Upper lobe of left lung (tissue), 6 donors: ENCODE measurements at places on chromosomes 7 and 10. TPM values are rescaled to one million over a fixed set of nuclear protein-coding genes. Genes with fewer than 3 reads are reported as not detected.
A peak's percentile ranks its signal among the peaks of the same experiment; 100 is the strongest.

The MEOX2 gene
- total RNA-seq = 2.9 TPM

The LIPJ gene
- total RNA-seq = 0.49 TPM

The TEX36 gene
- not detected for total RNA-seq

The PTPN20 gene
- 19.0 TPM for total RNA-seq

The SEPTIN7 gene
- total RNA-seq = 215 TPM

The TLX1 gene
- total RNA-seq = not detected

The FAM25A gene
- total RNA-seq = not detected

- no peak overlapping the region for H3K27ac ChIP-seq
- DNase-seq = no peak
- H3K27me3 ChIP-seq = no peaks in the 10 kb centered on the region
- no peaks in the 10 kb centered on the region for H3K36me3 ChIP-seq
These were observed 110.3 kb downstream of the MBL2 start for GRCh38 chr10:52662256-52662655.

- no peak overlapping the region for H3K27ac ChIP-seq
- H3K27me3 ChIP-seq = no peaks in the 10 kb centered on the region
- no peak overlapping the region for H3K4me3 ChIP-seq
- DNase-seq = no peak
- H3K36me3 ChIP-seq = no peaks in the 10 kb centered on the region
- no peaks in the 10 kb centered on the region for H3K4me1 ChIP-seq
These were observed 195.6 kb downstream of the SKAP2 start for GRCh38 chr7:26668821-26669220.

GRCh38 chr10:14570800-14571199, 203.9 kb downstream of the FAM107B start:
- DNase-seq = no peak
- H3K4me1 ChIP-seq = peaks cover 14% of the 10 kb centered on the region
- peak overlapping the region; percentile 79 for H3K27ac ChIP-seq
- peaks cover 5% of the 10 kb centered on the region for H3K36me3 ChIP-seq
- no peak overlapping the region for H3K4me3 ChIP-seq

DNA sequence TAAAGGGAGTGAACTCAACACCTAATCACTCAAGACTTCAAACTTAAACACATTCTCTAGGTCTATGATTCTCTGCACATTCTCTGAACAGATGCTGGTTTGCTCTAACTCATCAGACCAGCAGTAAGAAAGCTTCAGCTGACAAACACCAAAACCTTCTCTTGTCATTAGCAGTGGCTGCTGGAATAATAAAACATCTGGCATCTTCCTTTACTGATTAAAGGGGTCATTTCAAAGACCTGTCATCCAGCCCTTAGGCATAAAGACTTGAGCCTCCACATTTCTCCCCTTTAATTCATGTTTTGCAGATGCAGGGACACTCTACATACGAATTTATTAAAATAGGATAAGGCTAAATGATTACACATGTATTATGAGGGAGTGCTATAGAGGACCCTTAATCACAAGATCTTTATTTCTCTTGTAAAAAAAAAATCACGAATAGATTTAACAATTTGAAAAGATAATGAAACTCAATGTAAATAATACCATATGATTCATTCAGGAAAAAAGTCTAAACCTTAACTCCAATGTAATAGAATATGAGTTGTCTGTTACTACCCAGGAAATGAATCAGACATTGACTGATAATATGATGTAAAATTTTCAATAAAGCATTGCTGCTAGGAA, 152.4 kb upstream of the GNAI1 start:
- H3K4me1 ChIP-seq = no peaks in the 10 kb centered on the region
- no peaks in the 10 kb centered on the region for H3K27me3 ChIP-seq
- H3K36me3 ChIP-seq = no peaks in the 10 kb centered on the region
- H3K4me3 ChIP-seq = no peak overlapping the region
- no peak for DNase-seq
- H3K27ac ChIP-seq = no peak overlapping the region

- H3K4me3 ChIP-seq = no peak overlapping the region
- no peaks in the 10 kb centered on the region for H3K27me3 ChIP-seq
These were observed 93.9 kb downstream of the CCDC3 start for GRCh38 chr10:12907656-12908055.

GRCh38 chr7:110358028-110358427, 732.9 kb upstream of the LRRN3 start:
- no peaks in the 10 kb centered on the region for H3K4me1 ChIP-seq
- H3K27me3 ChIP-seq = no peaks in the 10 kb centered on the region
- H3K36me3 ChIP-seq = no peaks in the 10 kb centered on the region
- no peak overlapping the region for H3K27ac ChIP-seq

DNA sequence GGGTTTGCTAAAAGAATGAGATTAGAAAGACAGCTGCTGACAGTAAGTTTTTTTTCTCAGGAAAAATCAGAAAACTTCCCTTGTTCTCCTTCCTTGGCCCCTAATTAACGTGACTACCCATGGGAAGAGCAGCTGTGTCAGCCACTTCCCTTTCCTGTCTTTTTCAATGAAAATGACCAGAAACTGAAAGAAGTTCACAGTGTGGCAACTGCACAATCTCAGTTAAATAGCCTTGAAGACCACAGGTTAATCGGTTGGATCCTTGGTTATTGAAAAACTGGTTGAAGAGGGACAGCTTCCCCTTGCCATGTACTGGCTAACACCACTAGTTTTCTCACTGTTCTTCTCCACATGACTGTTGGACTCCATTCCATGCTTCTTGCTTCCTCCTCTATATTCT, 148.8 kb upstream of the AGR3 start:
- H3K27me3 ChIP-seq = no peaks in the 10 kb centered on the region
- H3K4me1 ChIP-seq = peaks cover 4% of the 10 kb centered on the region
- DNase-seq = no peak
- H3K27ac ChIP-seq = no peak overlapping the region

- H3K27ac ChIP-seq = no peak overlapping the region
- no peaks in the 10 kb centered on the region for H3K27me3 ChIP-seq
- peaks cover under 1% of the 10 kb centered on the region for H3K4me1 ChIP-seq
- DNase-seq = no peak
- no peak overlapping the region for H3K4me3 ChIP-seq
- no peaks in the 10 kb centered on the region for H3K36me3 ChIP-seq
These were observed 103.7 kb upstream of the HABP2 start for GRCh38 chr10:113449006-113449695.

DNA sequence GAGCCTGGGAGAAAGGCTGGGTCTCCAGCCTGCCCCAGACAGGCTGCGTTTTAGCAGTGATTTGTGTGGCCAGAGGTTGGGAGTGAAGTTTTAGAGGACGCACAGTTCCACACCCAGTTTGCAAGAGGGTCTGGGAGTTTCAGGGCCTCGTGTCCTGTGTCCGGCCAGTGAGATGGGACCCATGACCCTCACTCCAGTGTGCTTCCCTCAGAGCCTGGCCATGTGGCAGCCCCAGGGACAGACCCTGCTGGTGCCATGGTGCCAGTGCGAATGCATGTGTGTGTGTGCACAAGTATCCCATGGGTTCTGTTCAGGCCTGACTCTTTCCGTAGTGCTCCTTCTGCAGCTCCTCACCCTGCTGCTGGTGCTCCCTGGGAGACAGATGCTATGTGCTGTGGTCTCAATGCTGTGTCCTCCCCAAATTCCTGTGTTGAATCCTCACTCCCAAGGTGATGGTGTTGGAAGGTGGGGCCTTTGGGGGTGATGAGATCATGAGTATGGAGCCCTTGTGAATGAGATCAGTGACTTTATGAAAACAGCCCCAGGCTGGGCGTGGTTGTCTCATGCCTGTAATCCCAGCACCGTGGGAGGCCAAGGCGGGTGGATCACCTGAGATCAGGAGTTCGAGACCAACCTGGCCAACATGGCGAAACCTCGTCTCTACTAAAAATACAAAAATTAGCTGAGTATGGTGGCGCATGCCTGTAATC, 16.5 kb downstream of the ECHDC3 start:
- peaks cover 15% of the 10 kb centered on the region for H3K4me1 ChIP-seq
- no peak overlapping the region for H3K4me3 ChIP-seq
- no peaks in the 10 kb centered on the region for H3K27me3 ChIP-seq
- H3K27ac ChIP-seq = no peak overlapping the region

- no peak overlapping the region for H3K4me3 ChIP-seq
- H3K27ac ChIP-seq = no peak overlapping the region
- H3K4me1 ChIP-seq = peaks cover 7% of the 10 kb centered on the region
- H3K27me3 ChIP-seq = no peaks in the 10 kb centered on the region
- H3K36me3 ChIP-seq = peaks cover 46% of the 10 kb centered on the region
These were observed 13.6 kb downstream of the PDK4 start for GRCh38 chr7:95582578-95583293.

DNA sequence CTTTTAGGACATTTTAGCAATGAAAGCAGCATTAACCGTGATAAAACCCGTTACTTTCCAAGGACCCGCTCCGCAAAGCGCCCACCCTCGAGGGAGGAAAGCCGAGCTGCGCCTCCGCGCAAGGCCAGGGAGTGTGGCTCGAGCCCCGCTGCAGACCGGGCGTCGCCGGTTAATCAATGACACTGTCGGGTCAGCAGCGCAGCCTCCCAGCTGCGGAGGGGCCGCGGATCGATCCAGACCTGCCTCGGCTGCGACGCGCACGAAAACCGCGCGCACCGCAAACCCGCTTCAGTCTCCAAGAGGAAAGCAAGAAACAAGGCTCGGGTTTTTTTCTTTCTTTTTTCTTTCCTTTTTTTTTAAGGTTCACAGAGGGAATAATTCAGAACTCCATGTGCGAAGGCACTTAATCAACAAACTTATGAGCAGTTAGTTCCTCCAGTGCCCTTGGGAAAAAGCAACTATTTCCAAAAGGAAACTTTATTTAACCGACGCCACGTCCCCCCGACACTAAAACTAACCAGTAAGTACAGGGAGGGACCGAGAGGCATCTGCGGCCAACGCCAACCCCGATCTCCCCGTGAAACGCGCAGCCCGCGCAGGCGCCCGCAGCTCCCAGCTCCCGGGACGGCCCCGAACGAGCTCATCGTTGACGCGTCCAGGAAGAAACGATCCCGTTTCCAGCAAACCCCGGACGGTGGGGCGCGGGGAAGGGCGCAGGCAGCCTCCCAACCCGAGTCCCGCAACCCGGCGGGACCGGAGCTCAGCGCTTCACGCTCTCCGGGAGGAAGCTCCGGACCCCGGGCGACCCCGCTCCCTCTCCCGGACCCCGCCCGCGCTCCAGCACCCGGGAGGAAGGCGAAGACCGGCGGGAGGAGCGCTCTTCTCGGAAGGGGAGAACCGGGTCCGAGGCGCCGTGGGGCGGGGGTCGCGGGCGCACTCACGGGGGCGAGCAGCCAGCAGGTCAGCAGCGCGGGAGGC, 598 bp downstream of the VIPR2 start:
- no peaks in the 10 kb centered on the region for H3K27me3 ChIP-seq
- H3K27ac ChIP-seq = no peak overlapping the region
- H3K4me1 ChIP-seq = peaks cover 16% of the 10 kb centered on the region
- peak; percentile 86 for DNase-seq

- no peak overlapping the region for H3K4me3 ChIP-seq
- no peaks in the 10 kb centered on the region for H3K27me3 ChIP-seq
- peaks cover 11% of the 10 kb centered on the region for H3K4me1 ChIP-seq
- DNase-seq = no peak
- H3K27ac ChIP-seq = no peak overlapping the region
These were observed 109.0 kb downstream of the LRMDA start for GRCh38 chr10:75540357-75540966.

DNA sequence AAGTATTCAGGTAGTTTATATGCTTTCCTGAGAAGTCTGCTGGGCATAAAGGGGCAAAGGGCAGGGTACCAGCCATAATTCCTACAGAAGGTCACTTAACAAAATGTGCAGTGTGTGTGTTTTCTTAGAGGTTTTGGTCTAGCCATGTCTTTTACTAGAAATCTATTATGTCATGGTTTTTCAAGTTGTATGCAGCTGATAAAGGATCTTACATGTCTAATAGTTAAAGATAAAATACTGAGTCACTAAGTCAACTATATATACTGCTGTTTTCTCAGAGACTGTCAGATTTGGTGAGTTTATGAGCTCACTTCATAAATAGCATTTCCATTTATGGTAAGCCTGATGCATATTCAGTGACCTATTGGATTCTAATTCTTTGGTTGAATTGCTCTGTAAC, 7.7 kb downstream of the CASP2 start:
- DNase-seq = no peak
- peaks cover 6% of the 10 kb centered on the region for H3K4me1 ChIP-seq
- H3K27me3 ChIP-seq = no peaks in the 10 kb centered on the region
- no peak overlapping the region for H3K4me3 ChIP-seq
- no peak overlapping the region for H3K27ac ChIP-seq

DNA sequence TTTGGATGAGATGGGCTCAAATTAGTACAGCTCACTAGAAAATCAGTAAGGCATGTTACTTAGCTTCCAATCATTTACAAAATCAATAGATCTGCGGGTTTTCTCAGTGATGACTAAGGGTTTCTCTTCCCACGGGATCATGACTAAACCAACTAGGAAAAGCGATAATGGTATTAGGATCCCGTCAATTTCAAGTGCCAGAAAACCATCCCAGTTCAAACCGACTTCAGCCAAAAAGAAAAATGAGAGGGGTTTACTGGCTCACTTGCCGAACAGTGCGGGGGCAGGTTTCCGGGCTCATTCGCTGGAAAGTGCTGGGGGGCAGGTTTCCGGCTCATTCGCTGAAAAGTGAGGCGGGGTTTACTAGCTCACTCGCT, 62.1 kb upstream of the LYZL2 start:
- no peak overlapping the region for H3K4me3 ChIP-seq
- no peaks in the 10 kb centered on the region for H3K27me3 ChIP-seq
- no peak for DNase-seq
- peaks cover 7% of the 10 kb centered on the region for H3K4me1 ChIP-seq
- no peaks in the 10 kb centered on the region for H3K36me3 ChIP-seq

GRCh38 chr7:387132-388022, 97.4 kb downstream of the FOXL3 start:
- peaks cover 7% of the 10 kb centered on the region for H3K4me1 ChIP-seq
- no peak overlapping the region for H3K4me3 ChIP-seq
- H3K27me3 ChIP-seq = no peaks in the 10 kb centered on the region
- H3K36me3 ChIP-seq = no peaks in the 10 kb centered on the region
- DNase-seq = peak; percentile 60

DNA sequence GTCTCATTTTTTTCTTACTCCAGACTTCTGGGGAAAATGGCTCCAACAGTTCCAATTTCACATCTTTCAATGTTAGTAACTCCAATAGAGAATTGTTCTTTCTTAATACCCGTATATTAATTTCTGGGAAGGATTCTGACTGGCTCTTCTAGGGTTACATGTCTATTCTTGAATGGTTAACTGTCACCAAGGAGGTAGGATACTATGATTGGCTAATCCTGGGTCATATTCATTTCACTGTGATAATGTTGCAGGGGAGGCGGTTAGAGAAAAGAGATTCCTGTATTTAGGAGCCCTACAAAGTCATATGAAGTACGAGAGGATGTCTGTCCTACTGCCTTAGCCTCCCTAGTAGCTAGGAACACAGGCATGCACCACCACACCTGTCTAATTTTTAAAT, 16.1 kb upstream of the VCL start:
- DNase-seq = no peak
- no peak overlapping the region for H3K4me3 ChIP-seq
- H3K27me3 ChIP-seq = no peaks in the 10 kb centered on the region
- H3K36me3 ChIP-seq = no peaks in the 10 kb centered on the region
- no peak overlapping the region for H3K27ac ChIP-seq

GRCh38 chr10:79472951-79473350, 27.5 kb upstream of the ZCCHC24 start:
- H3K36me3 ChIP-seq = no peaks in the 10 kb centered on the region
- DNase-seq = no peak
- peaks cover 4% of the 10 kb centered on the region for H3K4me1 ChIP-seq
- H3K27me3 ChIP-seq = no peaks in the 10 kb centered on the region
- no peak overlapping the region for H3K4me3 ChIP-seq
